ENCODE measurements at places on chromosomes 2 and 18.

DNA sequence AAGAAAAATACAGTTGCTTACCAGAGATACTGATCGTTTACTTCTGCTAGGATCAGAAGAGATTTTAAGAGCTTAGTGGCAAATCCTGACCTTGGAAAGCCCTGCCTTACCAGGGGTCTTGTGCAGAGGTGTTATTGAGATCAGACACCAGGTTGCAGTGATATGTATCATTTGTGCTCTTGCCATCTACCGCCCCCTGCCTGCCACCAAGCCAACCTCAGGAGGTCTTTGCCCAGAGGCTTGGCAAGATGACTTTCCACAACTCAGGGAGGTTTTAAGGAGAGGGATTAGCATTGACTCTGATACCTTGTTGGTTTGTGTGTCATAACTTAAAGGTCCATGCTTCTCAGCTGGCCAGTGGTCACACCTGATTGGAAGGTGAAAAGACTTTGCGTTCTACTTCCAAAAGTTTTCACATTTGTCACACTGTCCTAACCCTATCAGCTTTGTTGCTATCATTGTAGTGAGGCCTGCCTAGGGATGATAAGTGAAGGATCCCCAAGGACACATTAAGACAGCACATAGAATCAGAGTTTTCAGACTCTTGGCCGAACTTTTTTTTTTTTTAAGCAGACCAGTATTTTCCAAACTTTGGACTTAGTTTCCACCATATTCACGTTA lies 46.2 kb upstream of the MGAT5 start:
- peak; percentile 95 for DNase-seq

DNA sequence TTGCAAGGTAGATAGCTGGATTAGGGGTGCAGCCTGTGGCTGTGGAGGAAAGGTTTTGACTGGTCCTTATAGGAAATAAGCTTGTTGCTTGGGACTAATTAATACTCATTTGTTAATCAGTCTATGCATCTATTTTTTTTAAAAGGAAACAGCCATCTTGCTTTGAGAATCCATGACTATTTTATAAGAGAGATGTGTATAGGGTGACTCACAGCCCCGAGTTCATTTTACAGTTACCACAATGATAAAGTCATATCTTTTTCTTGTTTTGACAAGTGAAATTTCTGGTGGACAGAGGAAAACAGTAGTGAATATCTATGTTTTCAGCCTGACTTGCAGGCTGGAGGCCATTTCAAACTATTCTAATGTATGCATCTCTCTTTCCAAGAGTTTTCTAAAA lies 193.5 kb upstream of the CCDC68 start:
- no peak for DNase-seq

DNA sequence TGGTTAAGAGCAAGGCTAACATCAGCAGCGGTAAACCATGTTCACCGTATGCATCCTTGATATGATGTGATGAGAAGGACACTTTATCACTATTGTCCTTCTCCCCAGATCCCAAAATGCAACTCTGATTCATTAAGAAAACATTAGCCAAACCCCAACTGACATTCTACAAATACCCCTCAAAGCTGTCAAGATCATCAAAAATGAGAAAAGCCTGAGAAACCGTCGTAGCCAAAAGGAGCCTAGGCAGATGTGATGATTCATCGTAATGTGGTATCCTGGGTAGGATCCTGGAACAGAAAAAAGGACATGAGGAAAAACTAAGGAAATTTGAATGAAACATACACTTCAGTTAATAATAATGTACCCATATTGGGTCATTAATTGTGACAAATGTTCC lies 67.3 kb upstream of the ST6GAL2 start:
- no peak for DNase-seq

DNA sequence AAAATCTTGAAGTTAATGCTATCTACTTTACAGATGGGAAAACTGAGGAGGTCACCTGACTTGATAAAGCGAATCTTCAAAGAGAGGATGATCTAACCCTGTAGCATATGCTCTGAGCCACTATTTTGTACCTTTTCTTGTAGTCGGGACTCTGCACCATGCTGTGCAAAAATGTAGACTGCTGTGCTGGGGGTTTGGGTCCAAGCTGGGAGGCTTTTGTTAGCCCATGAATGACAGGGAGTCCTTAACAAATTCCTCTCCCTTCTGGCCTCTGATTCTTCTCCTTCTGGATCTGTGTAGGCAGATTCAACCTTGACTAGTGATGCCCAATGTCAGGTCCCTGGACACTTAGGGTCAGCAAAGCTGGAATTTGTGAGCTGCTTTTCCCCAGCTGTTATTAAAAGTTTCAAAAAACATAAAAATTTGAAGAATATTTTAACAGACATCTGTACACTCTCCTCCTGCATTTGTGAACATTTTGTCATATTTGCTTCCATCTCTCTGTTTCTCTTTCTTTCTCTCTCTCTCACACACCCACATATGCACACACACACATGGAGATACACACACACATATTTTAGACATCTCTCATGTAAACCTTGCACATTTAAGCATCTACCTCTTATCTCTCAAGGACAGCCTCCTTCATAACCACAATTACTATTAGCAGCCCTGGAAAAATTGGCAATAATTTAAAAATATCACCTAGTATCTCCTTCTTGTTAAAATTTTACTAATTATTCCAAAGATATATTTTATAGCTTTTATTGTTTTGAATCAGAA lies 335.0 kb upstream of the TRIB2 start:
- no peak for DNase-seq

GRCh38 chr2:198096965-198097364 lies 292.6 kb downstream of the PLCL1 start:
- DNase-seq: no peak

DNA sequence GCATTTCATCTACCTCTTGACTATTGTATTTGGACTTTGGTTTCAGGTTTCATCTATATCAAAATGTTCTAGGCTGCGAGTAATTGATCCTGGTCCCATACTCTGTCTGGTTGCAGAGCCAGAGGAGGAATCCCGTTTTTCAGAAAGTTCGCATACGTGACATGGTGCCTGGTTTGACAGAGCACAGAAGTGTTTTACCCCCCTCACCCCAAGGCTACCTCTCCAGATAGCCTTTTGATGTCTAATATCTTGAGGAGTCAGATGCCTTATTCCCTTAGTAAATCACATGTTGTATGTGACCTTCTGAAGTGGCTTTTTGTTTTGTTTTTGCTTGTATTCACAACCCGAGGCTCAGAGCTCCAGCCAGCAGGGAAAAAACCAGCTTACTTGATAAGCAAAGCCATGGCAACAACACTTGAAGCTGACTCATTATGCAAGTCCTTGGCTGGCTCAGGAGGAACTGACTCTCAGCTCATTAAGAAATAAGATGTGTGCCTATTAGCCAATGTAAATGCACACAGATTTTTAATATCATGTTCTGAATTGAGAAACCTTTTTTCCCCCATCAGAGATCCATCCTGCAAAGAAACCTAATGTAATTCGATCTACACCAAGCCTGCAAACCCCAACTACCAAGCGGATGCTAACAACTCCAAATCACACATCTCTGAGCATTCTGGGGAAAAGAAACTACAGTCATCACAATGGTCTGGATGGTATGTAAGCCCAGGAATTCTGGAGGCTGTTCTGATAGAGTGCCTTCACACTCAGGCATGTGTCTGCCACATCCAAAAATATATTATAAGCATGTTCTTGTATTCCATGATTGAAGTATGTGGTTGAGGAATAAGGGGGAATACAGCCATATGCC lies 41.4 kb downstream of the OXER1 start:
- DNase-seq: no peak

- DNase-seq: no peak
Observed at GRCh38 chr2:55165626-55166025, 66.5 kb downstream of the CLHC1 start.

GRCh38 chr2:44168681-44169154 lies at the start of gene PPM1B:
Gene PPM1B (plus strand): TSS chr2:44168875. CDS start chr2:44201200, 32,325 bp downstream.
- no peak for DNase-seq

GRCh38 chr2:162067596-162067995 lies 6.4 kb downstream of the DPP4 start:
- DNase-seq: no peak

DNA sequence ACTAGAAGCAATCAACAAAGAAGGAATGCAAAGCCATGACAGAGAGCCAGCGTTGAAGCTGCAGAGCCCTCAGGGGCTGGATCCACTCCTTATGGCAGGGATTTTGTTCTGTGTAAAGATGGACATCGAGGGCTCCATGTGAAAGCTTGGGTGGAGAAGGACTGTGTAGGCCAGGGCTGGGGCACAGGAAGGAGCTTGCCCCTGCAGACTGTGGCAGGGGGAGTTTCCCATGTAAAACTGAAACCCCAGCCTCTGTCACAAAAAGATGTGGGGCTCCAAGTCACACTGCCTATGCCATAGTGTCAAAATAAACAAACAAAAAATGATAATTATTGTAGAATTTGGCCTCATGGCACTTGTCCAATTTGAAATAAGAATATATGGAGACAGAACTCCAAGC lies 408.7 kb upstream of the HS6ST1 start:
- DNase-seq: no peak

GRCh38 chr2:150528861-150529801 lies 41.7 kb upstream of the RND3 start:
- DNase-seq: no peak

DNA sequence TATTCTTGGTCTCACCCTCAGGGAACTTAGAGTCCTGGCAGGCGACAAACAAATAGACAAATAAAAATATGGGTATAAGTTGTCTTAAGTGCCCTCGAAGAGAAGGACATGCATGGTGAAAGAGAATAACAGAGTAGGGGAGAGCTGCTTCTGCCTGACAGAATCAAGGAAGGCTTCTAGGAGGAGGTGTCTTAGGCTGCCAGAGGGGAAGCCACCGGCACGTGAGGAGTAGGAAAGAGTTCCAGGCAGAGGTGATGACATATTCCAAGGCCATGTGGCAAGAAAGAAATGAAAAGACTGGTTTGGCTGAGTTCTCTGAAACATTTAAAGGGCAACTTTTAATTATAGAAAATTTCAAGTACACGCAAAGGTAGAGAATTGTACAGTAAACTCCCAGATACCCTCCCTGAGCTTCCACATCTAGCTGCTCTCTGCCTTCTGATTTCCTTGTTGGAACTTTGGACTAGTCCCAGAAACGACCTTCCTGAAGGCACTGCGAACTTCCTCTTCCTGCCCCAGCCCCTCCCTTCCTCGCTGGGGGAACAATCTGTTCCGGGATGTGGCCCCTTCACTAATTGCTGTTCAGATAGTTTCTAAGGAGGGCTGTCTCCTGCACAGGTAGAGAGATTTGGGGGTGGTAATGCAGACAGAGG lies 91.7 kb downstream of the DYSF start:
- DNase-seq: no peak

- DNase-seq: no peak
Observed at GRCh38 chr2:30583204-30583749, 136.2 kb downstream of the LCLAT1 start.

- no peak for DNase-seq
Observed at GRCh38 chr2:121699421-121700333, 37.0 kb downstream of the NIFK start.

DNA sequence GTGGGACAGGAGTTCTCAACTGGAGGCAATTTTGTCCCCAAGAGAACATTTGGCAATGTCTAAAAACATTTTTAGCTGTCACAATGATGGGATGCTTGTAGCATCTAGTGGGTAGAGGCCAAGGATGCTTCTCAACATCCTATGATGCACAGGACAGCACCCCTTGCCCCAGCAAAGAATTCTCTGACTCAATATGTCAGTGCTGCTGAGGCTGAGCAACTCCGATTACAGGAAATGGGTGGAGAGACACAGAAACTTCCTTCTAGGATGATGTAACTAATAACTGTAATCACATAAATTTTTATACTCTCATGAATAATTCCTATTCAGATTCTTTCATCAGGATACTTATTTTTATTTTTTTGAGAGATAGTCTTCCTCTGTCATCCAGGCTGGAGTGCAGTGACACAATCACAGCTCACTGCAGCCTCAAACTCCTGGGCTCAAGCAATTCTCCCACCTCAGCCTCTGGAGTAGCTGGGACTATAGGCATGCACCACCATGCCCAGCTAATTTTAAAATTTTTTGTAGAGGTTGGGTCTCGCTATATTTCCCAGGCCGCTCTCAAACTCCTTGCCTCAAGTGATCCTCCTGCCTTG lies 120.3 kb upstream of the ACAA2 start:
- no peak for DNase-seq

DNA sequence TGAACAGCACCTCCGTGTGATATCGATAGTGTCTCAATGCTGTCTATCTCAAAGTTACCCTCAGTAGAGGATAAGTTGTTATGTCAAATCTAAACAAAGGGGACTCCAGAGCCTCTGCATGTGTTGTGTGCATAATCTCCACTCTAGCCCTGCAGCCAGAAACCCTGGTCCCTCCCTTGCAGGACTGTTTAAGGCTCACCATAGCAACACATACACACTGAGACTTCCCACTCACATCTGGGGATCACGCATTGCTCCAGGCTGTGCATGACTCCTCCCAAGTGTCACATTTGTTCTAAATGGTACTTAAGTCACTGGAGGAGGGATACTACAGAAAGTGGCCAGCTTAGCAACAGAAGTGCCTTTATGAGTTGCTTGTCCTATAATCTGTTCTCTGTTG lies 258.6 kb upstream of the CRIM1 start:
- no peak for DNase-seq

GRCh38 chr2:120305937-120306490 lies 39.9 kb upstream of the INHBB start:
- DNase-seq: no peak

- no peak for DNase-seq
Observed at GRCh38 chr2:224405841-224406370, 4.0 kb upstream of the FAM124B start.

DNA sequence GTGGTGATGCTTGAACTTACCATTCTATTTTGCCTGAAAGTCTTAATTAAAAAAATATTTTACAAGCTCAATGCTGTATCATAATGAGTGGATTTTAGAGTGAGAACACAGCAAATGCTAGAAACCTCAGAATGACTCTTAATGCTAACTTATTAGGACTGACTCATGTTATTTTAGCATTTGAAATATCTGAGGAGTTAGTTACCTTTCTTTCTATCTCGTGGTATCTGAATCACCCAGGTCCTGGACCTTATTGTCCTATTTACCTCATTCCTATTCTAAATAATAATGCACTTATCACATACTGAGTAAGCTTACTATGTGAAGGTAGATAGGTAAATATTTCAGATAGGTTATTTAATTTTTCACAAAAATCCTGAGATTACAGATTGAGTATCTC lies 70.7 kb downstream of the SOS1 start:
- no peak for DNase-seq

GRCh38 chr2:152098496-152099366 lies at the start of gene CACNB4:
Gene CACNB4 (minus strand): TSS chr2:152099044.
- DNase-seq: peak; percentile 52

- no peak for DNase-seq
Observed at GRCh38 chr2:191580581-191580980, 97.4 kb upstream of the NABP1 start.

Data from NCI-H82 (cell line).